Fibroblast of skin of left quadriceps (primary cell): ENCODE measurements at places on chromosomes 5 and 9.

DNA sequence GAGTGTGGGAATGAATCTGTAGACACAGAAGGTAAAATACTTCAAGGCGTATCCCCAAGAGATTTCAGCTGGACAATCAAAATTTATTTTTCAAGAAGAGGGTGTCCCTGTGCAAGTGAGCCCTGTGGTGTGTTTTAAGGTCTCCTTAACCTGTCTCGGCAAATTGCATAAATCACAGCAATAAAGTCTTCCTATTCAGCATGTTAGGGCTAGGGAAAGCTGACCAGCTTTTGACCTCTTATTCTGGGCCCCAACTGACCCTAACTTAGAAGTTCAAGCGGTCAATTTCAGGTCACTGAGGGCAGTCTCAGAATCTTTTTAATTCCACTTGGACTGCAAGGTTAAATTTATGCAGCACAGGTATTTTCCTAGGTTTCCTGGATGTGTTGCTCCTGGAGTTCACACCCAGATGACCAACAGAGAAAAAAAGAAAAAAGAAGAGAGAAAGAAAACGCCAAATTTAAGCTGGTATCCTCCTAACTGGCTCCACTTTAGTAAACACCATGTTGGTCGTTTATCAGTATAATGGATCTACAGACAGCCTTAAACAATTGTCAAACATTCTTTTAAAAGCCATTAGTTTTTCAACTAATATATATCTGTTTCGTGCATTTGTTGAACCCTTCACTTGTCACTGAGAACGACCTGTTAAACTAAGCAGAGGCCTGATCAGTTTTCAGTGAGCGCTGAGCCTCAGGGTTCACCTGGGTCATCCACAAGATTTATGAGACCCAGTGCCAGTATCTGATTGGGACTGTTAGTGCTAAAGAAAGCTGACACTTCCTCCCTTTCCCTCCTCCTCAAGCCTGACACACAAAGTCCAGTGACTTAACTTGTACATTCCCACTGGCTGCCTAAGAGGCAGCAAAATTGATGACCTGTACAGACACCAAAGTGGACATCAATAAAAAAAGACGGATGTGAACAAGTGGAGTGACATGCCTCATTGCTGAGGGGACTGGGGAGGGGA, 546.1 kb downstream of the NR2F1-AS1 start:
- DNase-seq = no peak

DNA sequence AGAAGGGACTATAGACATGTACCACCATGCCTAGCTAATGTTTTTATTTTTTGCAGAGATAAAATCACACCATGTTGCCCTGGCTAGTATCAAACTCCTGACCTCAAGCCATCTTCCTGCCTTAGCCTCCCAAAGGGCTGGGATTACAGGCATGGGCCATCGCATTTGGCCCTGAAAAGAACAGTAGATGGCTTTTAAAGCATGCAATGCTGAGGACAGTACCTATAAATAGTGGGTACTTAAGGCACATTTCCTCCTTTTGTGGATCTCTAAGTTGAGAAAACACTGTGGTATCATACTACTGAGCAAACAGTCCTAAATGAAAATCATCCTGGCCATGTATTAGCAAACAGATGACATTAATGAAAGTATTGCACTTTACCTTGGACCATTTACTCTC, 119.4 kb downstream of the TTC39B start:
- DNase-seq = no peak

GRCh38 chr9:122056484-122056883, 36.6 kb downstream of the TTLL11 start:
- DNase-seq = no peak

DNA sequence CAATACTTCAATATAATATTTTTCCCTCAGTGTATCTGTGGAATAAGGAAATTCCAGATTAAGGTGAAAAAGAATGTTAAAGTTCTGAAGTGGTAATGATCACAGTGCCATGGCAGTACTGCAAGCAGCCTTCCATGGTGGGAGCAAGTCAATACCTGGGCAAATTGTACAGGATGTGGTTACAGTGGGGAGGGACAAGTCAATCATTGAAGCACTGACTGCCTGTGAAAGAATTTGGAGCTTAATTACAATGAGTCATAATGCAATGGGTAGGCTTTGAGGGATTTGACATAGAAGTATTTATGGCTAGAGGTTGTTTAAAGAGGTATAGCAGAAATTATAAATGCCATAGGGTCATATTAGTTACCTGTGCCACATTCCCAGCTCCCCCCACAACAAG, 786.5 kb upstream of the ACO1 start:
- DNase-seq = no peak

GRCh38 chr5:16673241-16674201, 56.7 kb upstream of the RETREG1 start:
- DNase-seq = no peak

DNA sequence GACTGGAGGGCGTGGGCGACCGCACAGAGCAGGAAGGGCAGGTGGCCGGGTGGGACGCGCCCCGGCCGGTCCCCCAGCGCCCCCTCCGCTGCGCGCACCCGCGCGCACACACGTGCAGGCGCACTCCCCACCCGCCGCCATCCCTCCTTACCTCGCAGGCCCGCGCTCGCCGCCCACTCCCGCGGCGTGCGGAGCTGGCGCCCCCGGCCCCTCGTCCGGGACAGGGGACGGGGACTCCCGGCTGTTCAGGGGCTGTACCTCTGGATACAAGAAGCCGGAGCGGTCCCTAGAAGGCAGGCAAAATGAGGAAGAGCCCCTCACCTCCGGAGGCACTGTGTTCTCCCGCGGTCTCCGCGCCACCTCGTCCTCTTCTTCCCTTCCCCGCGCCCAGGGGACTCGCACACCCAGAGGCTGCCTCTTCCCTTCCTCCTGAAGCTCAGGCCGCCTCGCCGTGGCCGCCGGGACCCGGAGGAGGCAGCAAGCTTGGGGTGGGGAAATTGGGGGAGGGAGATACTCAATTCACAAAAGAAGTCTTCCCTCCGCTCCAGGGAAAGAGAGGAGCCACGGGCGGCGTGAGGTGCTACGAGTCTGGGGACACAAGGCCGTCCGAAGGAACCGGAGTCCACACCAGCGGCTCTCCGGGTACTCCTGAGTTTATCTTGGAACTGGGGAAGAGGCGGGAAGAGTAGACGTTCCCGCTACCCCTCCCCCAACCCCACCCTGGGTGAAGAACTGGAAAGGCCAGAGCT, 1.4 kb upstream of the GABRB2 start:
- DNase-seq = no peak

- DNase-seq = no peak
Measured at GRCh38 chr5:166172597-166172996, 2118.8 kb upstream of the WWC1 start.

GRCh38 chr5:158601118-158601517, 498.6 kb downstream of the EBF1 start:
- no peak for DNase-seq

DNA sequence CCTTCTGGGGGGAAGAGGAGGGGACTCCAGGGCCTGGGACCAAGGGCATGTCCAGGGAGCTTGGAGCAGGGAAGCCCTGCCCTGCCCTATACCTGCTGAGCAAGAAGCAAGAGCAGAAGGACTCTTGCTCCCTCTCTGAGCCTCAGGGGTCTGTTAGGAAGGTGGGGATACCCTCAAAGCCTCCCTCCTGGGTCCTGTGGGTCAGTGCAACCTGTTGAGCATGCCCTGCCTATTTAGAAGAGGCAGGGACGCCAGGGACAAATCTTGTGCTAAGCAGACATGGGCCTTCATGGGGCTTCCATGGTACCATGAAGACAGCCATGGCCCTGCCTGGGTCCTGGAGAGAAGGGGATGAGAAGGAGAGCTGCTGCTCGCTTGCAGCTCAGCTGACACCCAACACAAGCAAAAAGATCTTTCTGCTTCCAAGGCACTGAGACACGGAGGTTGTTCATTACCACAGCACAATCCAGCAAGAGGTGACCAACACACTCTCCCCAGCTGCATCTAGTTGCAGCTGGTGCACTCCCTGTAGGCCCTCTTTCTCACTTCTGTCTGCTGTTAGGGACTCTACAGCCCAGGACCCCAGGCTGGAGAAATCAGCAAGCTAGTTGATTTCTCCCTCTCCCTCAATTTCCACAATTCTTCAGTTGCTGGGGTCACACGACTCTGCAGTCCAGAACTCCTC, 39.3 kb downstream of the C9orf50 start:
- DNase-seq = no peak

DNA sequence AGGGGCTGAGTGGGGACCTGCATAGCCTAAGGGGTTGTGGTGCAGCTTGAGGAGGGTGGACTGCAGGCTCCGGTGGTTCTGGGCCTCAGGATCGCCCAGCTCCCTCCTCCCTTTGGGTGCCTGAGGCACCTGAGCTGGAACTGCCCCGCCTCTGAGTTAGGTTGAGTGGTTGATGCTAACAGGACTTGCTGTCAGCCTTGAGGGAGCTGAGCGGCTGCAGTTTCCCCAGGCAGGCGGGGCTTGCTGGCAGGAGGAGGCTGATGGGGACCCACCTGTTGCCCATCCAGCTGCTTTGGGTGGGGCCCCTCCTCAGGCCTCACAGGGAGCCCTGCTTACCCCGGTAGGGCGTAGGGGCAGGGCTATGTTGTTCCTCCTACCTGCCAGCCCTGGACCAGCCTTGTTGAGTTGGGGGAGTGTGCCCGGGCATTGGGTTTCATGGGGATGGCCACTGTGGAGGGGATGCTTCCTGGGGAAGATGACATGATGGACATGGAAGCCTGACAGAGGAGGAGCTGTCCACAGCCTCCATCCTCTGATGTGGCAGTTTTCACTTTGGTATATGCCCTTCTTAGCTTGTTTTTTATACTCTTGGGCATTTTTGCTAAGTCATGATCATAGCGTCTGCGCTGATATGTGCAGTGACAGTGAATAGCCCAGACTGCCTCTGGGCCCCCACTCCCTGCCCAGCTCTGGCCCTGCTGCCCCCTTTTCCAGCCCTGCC, 14.3 kb downstream of the WNK2 start:
- DNase-seq = no peak

GRCh38 chr9:115035841-115036612, 81.9 kb downstream of the TNC start:
- DNase-seq = peak; percentile 68

GRCh38 chr9:133889584-133890301, 102.4 kb downstream of the VAV2 start:
- DNase-seq = no peak

- DNase-seq = peak; percentile 58
Measured at GRCh38 chr5:151825445-151825844, 53.7 kb downstream of the G3BP1 start.

DNA sequence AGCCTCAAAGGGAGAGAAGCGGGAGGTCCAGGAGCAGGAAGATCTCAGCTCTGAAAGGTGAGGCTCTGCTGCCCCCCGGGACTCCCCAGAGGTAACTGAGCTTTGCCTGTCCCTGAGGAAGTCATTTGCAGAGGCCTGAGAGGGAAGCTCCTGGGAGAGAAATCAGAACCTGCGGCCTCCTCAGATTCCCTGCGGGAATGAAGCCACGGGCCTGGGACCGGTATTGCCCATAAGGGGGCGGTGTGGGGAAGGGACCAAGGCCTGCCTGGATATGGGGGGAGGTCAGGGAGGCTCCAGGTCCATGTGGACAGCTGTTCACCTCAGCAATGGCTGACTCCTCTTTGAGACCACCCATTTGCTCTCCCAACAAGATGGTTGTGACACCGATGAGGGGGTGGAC, 1.3 kb downstream of the SPATA31E1 start:
- DNase-seq = no peak
